Effector CD4-positive, alpha-beta T cell (primary cell): ENCODE measurements at places on chromosomes 13 and 19.

- no peak for DNase-seq
Observed at GRCh38 chr13:41928323-41928722, 32.6 kb downstream of the VWA8 start.

DNA sequence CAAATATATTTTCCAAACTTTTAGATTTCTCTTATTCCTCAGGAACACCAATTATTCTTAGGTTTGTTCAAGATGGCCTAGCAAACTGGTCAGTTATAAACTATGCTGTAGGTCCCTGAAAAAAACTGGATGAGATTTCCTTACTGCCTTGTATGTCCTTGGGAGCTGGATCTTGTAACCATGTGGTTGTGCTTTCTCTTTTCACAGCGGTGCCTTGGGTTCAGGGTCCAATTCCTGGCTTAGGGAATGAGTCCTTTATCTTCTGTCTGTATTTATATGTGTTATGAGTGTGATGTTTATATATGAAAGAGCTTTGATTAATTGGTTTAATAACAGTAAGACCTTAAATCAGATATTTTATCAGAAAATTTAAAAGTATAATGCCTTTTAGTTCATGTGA lies 23.5 kb upstream of the GRTP1 start:
- no peak for DNase-seq

- DNase-seq = no peak
Observed at GRCh38 chr19:18311502-18312091, 11.3 kb downstream of the LSM4 start.

DNA sequence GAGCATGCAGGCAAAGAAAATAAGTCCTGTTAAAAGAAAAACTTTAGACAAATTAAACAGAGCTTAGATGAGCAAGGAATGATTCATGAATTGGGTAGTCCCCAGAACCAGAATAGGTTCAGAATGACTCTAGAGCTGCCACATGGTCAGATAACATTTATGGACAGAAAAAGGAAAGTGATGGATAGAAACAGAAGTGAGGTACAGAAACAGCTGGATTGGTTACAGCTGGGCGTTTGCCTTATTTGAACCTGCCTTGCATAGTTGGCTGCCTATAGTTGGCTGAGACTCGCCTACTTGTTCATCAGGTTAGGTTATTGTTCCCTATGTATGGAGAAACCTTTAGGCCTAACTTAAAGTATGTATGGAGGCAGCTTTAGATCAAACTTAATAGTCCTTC lies 35.4 kb downstream of the WDFY2 start:
- no peak for DNase-seq

DNA sequence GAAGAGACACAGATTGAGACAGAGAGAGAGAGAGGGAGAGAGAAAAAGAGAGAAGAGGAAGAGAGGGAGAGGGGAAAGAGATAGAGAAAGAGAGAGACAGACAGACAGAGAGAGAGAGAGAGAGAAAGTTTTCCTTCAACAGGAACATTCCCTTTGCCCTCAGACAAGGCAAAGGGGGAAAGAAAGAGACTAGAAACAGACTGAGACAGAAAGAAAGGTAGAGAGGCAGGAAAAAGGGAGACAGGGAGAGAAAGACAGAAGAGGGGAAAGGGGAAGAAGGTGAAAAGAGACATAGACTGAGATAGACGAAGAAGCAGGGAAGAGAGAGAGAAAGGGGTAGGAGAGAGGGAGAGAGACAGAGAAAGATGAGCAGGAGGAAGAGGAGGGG lies 18.5 kb upstream of the ZNF175 start:
- no peak for DNase-seq

GRCh38 chr13:40456979-40457553 lies 209.4 kb downstream of the FOXO1 start:
- DNase-seq = no peak

- DNase-seq = no peak
Observed at GRCh38 chr13:35791184-35791851, 314.8 kb upstream of the MAB21L1 start.

GRCh38 chr19:43695985-43696704 lies 19.7 kb upstream of the IRGC start:
- DNase-seq = no peak

DNA sequence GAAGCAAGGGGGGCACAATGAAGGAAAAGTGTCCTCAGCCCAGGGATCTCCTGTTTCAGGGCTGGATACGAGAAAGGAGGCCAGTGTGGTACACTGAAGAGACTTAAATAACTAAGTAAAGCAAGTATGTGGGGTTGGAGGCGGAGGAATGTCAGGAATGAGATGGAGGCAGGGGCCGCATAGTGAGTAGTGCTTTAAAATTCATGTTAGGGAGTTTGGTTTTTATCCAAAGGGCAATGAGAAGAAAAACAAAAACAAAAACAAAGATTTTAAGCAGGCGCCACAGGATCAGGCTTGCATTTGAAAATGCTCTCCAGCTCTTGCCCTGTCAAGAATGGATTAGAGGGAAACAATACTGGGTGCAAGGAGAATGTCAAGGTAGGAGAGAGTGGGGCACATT lies 273.4 kb downstream of the DCLK1 start:
- DNase-seq = no peak

- DNase-seq = no peak
Observed at GRCh38 chr19:38034492-38034860, 127.5 kb downstream of the SIPA1L3 start.

DNA sequence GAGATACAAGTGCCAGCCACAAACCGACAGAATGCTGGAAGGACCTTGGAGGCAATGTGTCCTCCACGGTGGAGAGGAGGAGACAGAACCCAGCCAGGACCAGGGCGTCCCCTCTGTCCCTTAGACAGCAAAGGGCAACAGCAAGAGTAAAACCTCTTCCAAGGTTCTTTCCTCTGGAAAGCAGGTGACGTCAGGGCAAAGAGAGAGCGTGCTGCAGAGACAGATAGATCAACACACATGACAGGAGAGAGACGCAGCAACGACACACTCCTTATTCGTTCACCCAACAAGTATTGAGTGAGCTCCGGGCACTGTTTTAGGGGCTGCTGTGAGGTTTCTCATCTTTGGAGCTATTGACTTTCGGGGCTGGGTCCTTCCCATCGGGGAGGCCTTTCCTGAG lies 1.3 kb upstream of the GALP start:
- DNase-seq = no peak

DNA sequence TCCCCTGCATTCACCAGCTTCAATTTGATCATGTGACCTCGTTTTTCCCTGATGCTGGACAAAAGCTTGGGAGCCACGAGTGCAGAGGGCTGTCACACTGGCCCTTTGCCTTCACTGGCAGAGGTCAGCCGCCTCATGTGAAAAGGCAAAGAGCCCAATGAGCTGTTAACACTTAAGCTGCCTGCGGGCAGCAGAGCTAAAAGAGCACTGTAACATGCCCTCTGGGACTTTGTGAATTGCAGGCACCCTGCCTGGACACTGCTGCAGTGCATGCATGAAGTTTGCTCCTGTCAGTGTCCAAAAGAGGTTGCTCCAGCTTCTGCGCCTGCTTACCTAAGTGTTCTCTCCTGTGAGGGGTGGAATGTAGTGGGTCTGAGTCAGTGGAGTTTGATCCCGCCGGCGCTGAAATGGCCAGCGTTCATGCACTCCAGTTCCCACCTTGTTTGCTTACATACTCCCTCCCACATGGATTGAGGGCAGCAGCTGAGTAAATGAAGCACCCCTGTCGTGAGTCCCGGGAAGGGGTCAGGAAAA lies 193.7 kb downstream of the RFC3 start:
- no peak for DNase-seq

- no peak for DNase-seq
Observed at GRCh38 chr19:39126312-39127187, 964 bp downstream of the PAK4 start.

DNA sequence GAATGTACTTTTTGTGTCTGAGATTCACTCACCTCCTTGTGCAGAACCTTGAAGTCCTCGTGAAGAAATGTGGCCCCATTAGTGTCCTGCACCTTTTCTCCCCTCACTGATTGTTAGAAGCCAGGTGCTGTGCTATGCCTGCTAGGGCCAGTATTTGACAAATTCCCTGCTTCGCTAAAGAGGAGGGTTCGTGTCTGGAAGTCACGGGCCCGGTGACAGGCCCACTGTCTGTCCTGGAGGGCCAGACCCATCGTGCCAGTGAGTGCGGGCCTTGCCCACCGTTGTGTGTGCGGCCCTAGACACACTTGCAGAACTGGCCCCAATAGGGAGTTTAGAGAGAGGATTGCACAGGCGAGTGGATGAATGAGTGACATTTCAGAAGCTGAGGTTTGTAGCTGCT lies 36.8 kb upstream of the GAS6 start:
- no peak for DNase-seq
